Activated naive CD8-positive, alpha-beta T cell treated with anti-CD3 and anti-CD28 coated beads, Interleukin-2, amount 50 U/mL, for 16 hours (primary cell): ENCODE measurements at places on chromosomes 5 and 9.

DNA sequence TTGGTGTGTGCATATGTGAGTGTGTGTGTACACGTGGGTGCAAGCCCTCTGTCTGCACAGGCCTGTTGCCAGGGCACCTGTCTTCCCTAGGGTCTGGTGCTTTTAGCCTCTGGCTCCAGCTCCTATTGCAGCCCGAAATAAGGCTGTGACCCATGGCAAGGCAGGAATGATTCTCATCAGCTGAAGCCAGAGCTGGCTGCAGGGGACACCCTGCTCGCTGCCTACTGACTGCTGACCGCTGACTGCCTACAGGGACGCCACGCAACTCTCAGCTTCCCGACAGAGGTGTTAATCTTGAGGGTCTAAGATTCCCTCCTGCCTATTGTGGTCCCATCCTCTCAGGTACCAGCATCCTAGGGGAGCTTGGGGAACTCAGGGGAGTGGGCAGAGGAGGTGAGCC lies at the start of gene MYOZ3:
Gene MYOZ3 (plus strand): TSS at position 166 of the 400 bp plus-strand sequence. CDS start 1,691 bp downstream, outside the sequence.
- no peak for DNase-seq

DNA sequence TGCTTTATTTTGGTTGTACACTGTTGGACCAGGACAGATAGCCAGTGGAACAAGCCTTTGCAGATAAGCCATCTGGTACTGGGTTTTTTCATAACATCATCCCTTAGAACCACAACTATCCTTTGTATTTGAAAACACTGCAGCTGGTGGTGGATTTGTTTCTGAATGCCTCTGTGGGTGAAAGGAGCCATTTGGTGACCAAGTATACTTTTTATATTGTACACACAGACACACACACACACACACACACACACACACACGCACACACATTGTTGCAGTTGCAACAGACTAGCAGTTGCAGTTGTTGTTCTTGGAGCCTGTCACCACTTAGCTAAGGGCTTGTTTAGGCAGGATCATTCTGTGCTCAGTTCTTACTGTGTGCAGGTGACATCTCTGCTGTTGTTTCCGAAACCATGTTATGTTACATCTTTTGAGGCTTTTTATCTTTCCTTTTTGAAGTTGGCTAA lies 22.9 kb upstream of the CAVIN4 start:
- DNase-seq = no peak

DNA sequence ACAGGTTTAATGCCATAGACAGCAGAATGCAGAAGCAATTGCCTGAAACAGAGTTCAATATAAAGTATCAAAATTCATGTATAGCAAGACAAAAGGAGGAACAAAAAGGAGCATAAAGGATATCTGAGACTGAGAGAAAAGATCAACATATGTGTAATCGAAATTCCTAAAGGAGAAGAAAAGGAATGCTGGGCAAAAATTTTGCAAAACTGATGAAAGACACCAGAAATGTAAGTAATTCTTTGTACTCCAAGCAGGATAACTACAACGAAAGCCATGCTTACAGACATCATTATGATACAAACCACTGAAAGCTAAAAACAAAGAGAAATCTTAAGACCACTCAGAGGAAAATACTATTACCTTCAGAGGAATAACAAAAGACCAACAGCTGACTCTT lies 72.8 kb upstream of the MTAP start:
- no peak for DNase-seq

- no peak for DNase-seq
Observed at GRCh38 chr5:67364381-67364970, 167.9 kb upstream of the CD180 start.

DNA sequence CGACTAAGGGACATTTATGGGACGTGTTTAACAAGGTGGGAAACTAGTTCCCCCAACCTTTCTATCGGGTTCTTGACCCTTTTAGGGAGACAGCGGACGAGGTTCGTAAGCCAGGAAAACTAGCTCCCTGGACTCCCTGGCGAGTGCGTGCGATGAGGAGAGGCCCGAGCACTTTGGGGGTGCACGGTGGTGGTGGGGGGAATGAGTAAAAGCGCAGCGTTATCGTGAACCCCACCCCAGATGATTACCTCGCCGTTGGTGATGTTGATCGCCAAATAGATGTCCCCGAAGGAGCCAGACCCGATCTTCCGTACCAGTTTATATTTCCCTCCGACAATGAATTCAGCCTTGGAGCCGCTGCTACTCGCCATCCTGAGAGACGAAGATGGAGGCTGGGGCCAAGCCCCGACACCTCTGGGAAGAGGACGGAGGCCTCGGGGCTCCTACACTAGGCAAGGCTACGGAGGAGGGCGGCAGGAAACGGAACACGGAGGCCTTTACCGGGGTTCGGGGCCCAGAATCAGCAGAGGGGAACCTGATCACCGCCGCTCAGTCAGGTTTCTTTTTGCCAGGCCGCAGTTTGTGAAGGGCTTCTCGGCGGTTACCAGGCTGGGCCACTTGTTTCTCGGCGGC lies 529 bp downstream of the CSNK1A1 start:
- DNase-seq = no peak

DNA sequence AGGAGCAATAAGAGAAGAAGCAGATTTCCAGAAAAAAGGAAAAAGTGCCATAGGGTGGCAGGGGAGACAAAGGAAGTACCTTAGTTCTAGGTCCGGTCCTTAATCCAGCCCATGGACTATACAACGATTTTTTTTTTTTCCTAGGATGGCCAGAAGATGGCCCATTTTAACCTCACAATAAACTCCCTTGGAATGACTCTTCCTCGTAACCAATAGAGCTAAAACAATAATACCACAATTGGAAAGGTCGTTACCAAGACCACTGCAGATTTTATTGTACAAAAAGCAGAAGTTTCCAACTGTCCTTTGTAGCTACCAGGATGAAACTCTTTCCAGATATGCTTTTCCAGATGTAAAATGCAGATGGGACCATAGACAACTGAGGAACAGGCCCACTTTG lies 34.4 kb upstream of the SSBP2 start:
- no peak for DNase-seq

DNA sequence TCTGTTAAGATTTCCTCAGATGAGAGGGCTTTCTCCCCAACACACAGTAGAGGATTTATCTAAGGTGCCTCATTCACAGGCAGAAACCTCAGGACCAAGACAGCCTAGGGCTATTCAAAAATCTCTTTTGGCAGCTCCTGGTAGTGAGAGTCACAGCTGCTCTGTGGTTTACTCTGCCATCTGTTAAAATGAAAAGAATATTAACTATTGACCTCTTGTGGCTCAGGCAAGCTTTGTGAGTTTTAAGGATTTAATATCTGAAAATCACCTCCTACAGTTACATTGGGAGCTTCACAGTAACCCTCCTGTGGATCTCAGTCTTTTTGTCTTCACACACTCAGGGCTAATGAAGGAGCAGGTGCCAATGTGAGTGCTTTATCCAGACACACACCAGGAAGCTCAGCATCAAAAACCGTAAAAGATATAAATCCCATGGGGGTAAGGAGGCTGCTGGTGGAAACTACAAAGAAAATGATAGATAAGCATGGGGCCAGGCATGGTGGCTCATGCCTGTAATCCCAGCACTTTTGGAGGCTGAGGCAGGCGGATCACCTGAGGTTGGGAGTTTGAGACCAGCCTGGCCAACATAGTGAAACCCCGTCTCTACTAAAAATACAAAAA lies 29.7 kb downstream of the PPP1R2B start:
- no peak for DNase-seq

DNA sequence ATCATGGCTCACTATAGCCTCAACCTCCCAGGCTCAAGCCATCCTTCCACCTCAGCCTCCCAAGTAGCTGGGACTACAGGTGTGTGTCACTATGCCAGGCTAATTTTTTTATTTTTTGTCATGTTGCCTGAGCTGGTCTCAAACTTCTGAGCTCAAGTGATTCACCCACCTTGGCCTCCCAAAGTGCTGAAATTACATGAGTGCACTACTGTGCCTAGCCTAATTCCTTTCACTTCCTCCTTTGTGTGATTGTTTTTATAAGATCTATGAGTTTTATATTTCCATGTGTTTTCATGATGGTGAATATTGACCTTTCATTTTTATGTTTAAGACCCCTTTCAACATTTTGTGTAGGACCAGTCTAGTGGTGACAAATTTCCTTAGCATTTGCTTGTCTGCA lies 55.2 kb upstream of the IL12B start:
- no peak for DNase-seq

DNA sequence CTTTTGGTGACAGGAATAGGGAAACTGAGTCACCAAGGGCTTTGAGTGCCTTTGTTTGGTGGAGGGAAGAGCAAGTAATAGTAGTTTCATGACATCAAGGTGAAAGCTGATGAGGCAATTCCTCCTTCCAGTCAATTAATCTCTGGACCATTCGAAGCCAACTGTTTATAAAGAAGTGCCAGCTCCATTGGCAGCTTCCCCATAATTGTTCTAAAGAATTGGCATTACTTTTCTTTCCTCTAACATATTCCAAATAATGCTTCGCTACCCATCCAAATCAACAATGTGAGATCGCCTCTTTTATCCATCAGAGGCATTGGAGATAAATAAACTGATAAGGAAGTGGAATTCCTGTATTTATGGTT lies 132.4 kb downstream of the NPR3 start:
- DNase-seq = no peak

- DNase-seq = no peak
Observed at GRCh38 chr5:9046756-9047481, 499.0 kb downstream of the SEMA5A start.

DNA sequence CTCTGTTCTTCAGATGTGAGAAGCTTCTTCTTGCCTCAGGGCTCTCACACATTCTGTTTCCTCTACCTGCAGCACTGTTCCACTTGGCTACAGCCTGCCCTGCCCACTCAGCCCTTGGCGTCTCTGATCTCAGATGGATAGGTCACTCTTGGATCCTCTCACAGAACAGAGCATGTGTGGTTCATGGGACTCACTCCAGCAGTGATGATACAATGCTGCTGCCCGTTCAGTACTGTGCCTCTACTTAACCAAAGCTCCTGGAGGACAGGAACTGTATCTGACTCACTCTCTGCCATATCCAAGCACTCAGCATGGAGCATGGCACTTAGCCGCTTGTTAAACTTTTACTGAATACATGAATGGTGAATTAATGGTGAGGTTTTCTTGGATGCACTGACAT lies 3.4 kb upstream of the SPINK4 start:
- no peak for DNase-seq

DNA sequence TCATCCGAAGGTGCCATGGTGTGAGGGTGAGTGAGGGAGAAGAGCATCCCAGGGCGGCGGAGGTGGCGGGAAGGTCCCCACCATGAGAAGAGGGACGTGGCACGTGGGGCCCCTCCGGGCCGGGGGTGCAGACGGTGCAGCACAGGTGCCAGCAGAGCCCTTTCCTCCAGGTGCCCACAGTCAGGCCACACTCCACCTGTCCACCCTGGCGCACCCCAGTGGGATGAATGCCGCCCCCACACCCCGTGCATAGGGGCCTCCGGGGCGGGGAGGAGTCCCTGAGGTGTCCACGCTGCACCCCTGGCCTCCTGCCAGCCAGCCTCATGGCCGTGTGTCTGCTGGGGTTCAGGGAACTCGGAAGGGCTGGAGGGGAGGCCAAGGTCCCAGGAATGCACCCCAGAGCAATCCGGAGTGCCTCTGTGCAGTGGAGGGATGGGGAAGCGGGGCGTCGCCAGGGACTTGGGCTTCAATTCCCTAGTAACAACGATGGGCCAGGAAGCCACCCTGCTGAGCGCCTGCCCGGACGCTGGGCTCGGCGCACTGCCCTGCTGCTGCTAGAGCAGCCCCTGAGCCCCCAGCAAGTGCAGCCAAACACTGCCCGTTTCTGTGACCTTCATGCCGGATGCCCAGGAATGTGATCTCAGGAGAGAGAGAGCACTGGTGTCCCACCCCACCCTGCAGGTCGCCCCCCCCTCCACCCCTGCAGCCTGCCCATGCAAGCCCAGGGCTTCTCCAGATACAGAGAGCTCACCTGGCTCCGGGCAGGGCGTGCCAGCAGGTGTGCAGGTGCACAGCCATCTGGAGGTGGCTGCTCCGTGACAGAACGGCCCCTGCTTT lies 8.8 kb upstream of the NACC2 start:
- no peak for DNase-seq

DNA sequence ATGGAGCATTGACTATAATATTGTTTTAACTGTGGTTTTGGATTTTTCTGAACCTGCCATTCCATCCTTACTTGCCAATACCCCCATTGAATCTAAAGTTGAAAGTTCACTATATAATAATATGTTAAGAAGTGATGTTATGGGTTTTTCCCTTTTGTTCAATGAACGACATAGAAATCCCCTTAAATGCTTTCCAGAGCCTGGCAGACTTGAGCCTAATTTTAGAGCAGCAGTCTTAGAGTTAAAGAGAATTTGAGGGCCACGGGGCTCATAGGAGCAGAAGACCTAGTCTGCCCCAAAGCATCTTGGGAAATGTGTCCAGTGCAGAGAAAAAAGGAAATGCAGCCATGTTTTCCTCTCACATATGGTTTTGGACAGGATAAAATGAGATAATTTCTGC lies 146.1 kb upstream of the SLC44A1 start:
- no peak for DNase-seq
